ENCODE measurements at places on chromosomes 7 and 10. TPM values are rescaled to one million over a fixed set of nuclear protein-coding genes. Genes with fewer than 3 reads are reported as not detected.

- no peak for DNase-seq
These were observed 141.7 kb upstream of the KCND2 start for GRCh38 chr7:120131096-120131839.

GRCh38 chr10:32156031-32156495 lies 99.8 kb upstream of the KIF5B start:
- no peak for DNase-seq

GRCh38 chr10:70379581-70380176 lies 2.7 kb downstream of the LRRC20 start:
- no peak for DNase-seq

DNA sequence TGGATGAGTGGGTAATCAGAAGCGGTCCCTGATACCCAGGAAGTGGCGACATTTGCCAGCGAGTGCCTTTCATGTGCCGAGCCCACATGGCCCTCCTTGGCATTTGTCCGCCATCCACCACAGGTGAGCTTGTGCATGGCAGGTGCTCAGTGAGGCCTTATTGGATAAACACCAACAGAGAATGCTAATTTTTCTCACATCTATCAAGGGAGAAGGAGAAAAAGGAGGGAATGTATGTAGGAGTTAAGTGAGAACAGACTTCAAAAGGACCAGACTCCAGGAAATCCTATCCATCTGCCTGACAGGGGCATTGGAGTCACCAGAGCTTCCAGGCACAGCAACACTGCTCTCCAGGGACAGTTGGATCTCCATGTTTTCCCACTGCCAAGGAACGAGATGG lies 143.5 kb upstream of the ZMIZ1 start:
- DNase-seq = no peak

DNA sequence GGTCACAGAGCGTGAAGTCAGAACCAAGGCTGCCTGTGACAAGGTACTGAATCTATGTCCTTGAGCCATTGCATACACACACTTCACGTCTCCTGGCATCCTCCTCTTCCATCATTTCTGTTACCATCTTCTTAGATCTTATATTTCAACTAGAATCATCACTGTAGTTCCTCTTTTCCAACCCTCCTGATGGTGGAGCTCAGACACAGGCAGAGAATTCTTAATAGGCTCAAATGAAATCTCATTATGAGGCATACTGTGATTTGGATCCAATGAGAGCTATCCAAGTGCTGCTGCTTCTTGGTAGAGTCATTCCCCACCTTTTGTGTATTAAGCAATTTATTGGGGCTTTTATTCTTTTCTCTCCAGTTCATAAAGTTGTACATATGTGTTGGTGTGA lies 113.2 kb downstream of the CALCR start:
- DNase-seq = no peak

DNA sequence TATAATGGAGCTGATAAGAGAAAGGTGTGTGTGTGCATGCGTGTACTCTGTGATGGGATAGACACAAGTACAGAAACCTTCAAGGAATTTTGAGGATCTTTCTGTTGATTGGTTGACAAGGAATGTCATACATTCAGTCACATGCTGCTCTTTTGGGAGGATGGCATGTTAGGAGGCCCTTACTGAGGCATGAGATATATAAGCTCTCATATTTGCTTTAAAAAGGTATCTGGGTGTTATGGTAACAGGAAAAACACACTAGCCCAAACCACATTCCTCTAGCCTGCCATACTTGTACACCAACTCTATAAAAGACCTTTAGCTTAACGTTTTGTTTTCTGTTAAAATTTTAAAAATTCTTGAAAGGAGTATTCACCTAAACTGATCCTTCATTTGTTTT lies 72.5 kb upstream of the EGFR start:
- no peak for DNase-seq

DNA sequence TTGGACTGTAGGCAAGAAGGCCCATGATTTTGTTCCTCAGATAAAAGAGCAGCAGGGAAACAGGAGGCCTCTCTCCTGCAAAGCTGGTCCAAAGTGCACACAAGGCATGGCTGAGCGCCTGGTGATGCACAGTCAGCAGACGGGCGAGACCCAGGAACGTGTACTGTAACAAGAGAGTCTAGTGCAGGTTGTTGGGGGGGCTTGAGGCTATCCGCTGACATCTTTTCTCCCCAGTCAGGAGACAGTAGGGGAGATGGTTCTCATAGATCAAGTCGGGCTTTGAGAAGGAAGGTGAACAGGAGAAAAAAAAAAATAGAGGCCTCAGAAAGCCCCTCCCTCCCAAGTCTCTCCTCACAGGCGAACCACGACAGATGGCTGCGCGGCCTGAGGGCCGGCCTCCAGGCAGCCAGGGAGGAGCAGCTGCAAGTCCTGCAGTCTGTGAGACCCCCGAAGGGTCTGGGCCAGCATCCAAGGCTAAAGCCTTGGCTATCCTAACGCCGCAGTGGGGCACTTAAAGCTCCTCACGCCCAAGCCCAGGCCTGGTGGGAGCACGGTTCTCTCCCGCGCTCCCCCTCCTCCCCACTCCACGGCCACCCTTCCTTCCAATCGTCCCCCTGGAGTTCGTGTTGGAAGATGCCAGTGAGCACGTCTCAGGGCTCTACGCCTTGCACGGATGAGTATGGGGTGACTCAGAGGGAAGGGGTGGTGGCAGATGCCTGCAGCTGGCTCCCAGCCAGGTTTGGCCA lies 68.3 kb downstream of the PRKAG2 start:
- DNase-seq = no peak

The C10orf88 gene
- 4.3 TPM for total RNA-seq

The OR13A1 gene
- not detected for total RNA-seq

DNA sequence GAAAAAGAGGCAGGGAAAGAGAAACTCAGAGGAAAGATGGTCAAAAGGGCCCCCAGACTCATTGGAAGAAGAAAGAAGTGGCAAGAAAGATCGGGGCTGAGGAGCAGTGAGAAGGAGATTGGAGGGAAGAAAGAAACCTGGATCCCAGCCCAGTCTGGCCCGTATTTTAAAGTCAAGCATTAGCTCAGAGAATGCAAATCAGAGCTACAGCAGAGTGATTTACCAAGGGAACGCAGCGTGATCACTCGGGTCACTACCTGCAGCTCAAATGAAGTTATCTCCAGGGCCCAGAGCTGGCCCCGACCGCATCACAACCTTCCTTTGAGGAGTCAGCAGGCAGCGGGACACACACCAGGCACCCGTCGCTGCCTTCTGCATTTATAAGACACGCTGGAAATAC lies 72.8 kb downstream of the CARD11 start:
- DNase-seq = no peak

DNA sequence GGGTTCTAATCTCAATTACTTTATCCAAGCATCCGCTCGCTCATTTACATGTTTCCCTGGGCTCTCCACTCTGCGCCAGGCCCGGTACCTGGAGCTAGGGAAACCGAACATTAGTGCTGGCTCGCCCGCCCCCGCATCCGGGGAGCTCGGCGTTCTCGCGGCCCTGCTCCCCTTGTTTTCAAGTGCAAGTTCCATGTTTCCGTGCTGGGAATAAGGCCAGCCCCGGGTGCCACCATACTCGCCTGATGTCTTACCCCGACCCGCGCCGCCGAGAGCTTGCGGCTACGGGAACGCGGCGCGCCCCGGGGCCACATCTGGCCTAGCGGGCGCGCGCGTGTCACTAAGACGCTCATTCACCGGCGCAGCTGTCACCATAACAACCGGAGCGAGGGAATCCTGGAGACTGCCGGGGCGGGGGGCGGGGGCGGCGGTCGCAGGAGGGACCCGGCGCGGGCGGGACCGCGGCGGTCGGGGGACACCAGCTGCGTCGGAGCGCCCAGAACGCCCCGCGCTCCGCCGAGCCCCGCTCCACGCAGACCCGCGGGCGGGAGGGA lies at the start of gene NEURL1:
TSS of gene NEURL1 (plus strand) at position 344 of the 554 bp plus-strand sequence. CDS start 683 bp downstream, outside the sequence.
- DNase-seq = no peak

The KLF14 gene
- 0.78 TPM for total RNA-seq

- no peak for DNase-seq
These were observed 1134.0 kb downstream of the XPNPEP1 start for GRCh38 chr10:108789336-108789735.

The LRGUK gene
- 0.10 TPM for total RNA-seq

GRCh38 chr7:47580175-47580706 lies 1.7 kb downstream of the TNS3 start:
- no peak for DNase-seq

GRCh38 chr10:78465431-78465830 lies 431.8 kb downstream of the RPS24 start:
- DNase-seq = no peak

DNA sequence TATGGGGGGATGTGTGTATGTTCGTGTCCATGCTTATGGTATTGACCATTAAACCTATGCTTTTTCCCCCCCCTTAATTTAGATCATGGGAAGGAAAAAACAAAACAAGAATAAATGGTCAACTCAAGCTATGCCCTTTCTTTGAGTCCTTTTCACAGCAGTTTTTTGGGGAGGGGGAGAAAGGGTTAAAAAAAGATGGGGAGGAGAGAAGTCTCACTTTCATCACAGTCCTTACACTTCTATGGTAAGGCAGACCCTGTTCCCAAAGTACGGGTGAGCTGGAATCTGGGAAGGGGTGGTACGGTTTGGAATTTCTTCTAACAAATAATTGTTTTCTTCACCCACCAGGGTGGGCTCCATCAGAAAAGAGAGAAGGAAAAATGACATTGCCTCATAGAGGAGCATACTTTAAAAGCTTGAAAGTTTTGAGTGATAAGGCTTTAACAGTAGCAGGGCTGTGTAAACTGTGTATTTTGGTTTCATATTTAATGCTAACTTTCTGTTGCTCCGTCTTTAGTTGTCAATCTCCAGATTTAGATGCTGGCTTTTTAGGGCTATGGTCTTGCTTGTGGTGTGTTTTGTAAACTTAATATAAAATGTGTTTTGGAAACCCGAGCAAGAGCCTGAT lies 180.1 kb downstream of the TCF7L2 start:
- DNase-seq = no peak

DNA sequence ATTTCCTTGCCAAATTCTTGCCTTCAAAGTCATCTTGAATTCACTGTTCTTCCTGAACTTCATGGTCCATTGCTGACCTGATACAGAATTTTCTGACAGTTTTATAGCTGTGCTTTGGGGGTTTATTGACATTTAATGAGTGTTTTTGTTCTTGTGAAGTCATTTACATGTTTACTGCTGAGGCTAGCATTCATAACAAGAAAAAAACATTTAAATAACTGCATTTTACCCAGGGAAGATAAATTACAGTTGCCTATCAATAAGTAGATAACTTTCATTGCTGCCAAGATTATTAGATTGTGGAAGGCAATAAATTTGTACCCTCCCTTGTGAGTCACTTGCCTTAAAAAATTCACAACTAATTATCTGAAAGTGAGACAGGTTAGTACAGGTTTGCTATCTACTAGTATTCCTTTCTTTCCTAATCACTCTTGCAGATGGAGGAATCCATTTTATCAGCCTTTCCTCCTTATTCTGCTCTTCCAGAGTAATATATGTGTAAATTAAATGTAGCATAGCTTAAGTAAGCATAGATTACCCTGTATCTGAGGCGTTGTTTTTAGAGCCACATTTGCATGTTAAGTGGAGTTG lies 178.4 kb downstream of the EXOC4 start:
- no peak for DNase-seq

- DNase-seq = no peak
These were observed 92.9 kb upstream of the STK17A start for GRCh38 chr7:43490016-43490415.

The SLC39A12 gene
- total RNA-seq = not detected

GRCh38 chr10:98790817-98791216 lies 344.1 kb upstream of the HPS1 start:
- DNase-seq = no peak

Data from gastrocnemius medialis (tissue), 4 donors.